ENCODE measurements at places on chromosomes 11 and 22.
A peak's percentile ranks its signal among the peaks of the same experiment; 100 is the strongest.

DNA sequence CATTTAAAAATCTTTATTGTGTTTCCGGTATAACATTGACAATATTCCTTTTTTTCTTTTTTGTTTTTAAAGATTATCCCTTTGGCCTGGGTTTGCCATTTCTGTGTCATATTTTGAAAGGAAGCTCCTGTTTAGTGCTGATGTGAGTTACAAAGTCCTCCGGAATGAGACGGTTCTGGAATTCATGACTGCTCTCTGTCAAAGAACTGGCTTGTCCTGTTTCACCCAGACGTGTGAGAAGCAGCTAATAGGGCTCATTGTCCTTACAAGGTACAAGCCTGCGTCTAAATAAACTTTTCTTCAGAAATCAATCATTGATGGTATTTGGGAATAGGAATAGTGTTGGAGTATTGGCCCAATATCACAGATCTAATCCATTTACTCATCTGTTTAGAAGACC is 19.8 kb downstream of the PIWIL4 start:
- no peak for DNase-seq

DNA sequence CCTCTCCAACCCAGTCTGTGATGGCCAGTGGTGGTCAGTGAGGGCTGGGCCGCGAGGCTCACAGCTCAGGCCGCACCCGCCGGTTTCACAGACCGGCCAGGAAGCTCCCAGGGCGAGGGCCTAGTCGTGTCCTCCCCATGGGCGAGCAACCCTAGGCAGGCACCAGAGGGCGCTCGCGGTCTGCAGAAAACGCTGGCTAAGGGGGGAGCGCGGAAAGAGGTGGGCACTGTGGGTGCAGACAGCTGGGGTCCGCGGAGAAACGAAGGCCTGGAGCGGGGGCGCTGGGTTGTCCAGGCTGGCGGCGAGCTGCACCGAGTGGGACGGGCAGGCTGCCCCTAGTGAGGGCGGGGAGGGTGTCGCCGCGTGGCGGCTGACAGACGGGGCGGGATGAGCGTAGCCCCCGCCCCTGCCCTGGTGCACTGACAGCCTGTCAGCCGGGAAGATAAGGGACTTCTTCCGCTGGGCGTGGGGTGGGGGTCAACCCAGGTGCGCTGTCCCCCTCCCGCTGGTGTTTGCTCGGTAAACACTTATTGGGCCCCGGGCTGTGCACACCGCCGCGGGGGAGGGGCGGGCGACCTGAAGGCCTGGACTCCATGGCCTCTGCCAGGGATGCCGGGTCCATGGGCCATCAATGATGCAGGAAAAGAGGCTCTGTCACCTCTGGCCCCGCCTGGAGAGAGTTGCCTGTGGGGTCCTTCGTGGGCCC is 7.5 kb downstream of the GP1BB start:
- peak; percentile 70 for DNase-seq

- no peak for DNase-seq
Observed at GRCh38 chr11:114027391-114027790, 32.1 kb upstream of the ZBTB16 start.

- no peak for DNase-seq
Observed at GRCh38 chr22:42353883-42354727, 78.1 kb downstream of the NFAM1 start.

DNA sequence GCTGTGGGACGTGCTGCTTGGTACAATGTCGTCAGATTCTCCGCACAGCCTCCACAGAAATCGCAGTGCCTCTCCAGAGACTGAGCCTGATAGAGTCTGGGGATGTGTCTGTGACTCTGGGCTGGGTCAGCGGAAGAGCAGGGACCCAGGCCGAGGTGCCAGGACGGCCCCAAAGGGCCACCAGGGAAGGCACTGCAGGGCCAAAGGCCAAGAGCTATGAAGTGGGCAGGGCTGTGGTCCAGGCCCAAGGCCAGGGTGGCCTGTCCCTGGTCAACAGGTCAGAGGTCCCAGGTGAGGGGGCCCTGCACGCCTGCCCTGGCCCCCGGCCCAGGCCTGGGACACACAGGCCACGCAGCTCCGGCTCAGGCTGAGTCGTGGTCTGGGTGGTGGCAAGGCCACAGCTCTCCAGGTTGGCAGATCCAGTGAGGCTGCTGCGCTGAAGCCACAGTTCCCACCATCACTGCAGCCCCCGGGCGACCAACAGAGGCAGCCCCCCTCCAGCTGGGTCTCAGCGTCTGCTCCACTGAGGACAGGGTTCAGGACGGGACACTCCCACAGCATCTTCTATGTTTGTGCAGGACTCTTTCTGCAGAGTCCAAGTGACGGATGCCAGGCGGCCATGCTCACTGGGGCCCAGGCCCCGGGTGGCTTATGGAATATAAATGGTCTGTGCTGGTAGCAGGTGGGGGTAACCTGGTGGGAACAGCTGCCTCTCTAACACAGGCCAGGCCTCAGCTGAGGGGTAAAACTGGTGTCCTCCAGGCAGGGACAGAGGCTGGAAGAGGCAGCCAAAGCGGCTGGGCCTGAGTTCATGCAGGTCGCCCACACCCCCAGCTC is 4.8 kb upstream of the PIM3 start:
- no peak for DNase-seq

DNA sequence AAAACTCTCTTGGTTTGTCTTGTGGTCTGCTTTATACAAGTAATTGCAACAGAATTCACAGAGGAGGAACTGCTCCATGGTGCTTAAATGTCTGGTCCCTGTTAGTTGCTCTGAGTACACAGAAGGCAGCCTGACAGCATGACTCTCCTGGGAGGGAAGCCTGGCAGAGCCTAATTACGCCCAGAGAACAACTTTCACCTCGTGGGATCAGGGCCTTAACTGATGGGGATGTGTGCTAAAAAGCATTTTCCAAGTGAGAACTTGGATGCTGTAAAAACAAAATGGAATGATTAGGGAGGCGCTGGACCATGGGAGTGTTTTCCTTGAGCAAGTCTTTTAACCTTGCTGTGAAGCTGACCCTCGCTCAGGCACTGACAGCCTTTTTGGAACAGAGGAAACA is 154.0 kb upstream of the TENM4 start:
- DNase-seq = no peak

- DNase-seq = no peak
Observed at GRCh38 chr11:120119121-120119520, 18.8 kb downstream of the TRIM29 start.
